Stimulated activated naive CD4-positive, alpha-beta T cell (primary cell): ENCODE measurements at places on chromosomes 1 and 21.

GRCh38 chr1:158140764-158141192 is 39.9 kb upstream of the CD1D start:
- DNase-seq = no peak

- DNase-seq = no peak
Observed at GRCh38 chr1:215202868-215203267, 120.3 kb downstream of the KCNK2 start.

GRCh38 chr1:50851034-50851433 is 109.0 kb downstream of the FAF1 start:
- no peak for DNase-seq

DNA sequence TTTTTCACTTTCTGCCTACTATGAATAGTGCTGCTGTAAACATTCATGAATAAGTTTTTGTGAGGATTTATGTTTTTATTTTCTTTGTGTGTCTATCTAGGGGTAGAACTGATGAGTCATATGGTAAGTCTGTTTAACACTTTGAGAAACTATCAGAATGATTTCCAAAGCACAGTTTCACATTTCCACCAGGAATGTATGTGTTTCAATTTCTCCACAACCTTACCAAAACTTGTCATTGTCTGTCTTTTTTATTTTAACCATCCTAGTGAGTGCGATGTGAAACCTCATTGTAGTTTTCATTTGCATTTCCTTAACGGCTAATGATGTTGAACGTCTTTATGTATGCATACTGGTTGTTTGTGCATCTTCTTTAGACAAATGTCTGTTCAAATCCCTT is 23.5 kb downstream of the RNASEL start:
- DNase-seq = no peak

GRCh38 chr1:19969898-19970660 is 9.3 kb downstream of the PLA2G2A start:
- no peak for DNase-seq

DNA sequence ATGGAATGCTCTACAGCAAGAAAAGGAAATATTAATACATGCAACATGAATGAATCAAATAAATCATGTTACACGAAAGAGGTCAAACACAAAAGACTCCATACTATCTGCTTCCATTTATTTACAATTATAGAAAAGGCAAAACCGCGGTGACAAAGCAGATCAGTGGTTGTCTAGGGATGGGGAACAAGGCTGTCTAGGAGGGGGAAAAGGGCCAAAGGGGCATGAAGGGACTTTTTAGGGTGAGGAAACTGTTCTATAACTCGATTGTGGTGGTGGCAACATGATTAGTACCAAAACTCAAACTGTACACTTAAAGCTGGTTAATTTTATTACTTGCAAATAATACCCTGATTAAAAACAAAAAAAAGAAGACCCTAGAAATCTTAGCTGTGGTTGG is 20.6 kb downstream of the CAPZB start:
- DNase-seq = no peak

- no peak for DNase-seq
Observed at GRCh38 chr1:240854367-240854766, 242.4 kb upstream of the GREM2 start.

DNA sequence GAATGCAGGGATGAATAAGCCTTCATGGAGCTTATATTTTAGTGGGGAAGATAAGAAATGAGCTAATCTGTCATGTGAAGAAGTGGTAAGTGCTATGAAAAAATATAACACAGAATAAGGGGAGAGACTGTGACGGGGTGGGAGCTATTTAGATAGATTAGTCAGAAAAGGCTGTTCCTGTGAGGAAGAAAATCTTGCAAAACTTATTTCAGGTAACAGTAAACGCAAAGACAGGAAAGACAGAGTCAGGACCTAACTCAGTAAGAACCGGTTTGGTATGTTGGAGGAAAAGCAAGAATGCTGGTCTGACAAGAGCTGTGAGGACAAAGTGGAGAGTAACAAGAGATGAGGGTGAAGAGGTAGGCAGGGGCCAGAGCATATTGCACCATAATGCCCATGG is 22.0 kb downstream of the GNAI3 start:
- DNase-seq = no peak

DNA sequence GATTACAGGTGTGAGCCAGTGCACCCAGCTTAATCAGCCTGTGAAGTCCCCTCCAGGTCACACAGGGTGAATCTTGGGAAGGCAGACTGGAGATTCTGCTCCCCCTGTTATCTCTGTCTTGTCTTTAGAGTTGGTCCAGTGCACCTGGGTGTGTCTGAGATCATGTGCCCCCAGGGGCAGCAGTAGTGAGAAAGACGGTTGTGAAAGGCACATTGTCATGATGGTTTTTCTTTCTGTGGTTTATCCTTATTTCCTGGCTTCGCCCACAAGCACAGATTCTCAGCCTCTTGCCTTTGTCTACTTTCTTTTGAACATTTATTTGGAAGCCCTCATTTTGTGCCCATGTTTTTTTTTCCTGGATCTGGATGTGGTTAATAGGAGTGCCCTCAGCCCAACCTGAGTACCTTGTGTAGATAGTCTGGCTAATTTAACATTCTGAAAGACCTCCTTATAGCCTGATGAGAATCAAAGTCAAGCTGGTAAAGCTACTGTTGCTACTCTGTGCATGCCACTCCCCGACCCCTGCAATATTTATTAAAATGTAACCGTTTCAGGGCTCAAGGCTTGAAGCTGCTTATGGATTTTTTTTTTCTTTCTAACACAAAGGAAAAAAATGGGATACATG is 23.7 kb downstream of the UCK2 start:
- no peak for DNase-seq

- no peak for DNase-seq
Observed at GRCh38 chr1:151944126-151944856, 35.0 kb upstream of the THEM4 start.

- DNase-seq = no peak
Observed at GRCh38 chr21:14594967-14595366, 48.9 kb upstream of the SAMSN1 start.
